GM12864 (cell line): ENCODE measurements at places on chromosomes 11 and 22.

- DNase-seq: no peak
Observed at GRCh38 chr11:110133160-110133559, 40.0 kb downstream of the ZC3H12C start.

- DNase-seq: no peak
Observed at GRCh38 chr22:44664149-44664548, 37.9 kb upstream of the PRR5 start.

GRCh38 chr11:65781152-65781961 is 581 bp upstream of the AP5B1 start:
- no peak for DNase-seq

GRCh38 chr11:102625177-102625576 is at the start of gene MMP20:
Gene MMP20, minus strand, starts transcription at chr11:102625332. Its CDS starts 13 bp downstream, at chr11:102625319.
- DNase-seq: no peak

DNA sequence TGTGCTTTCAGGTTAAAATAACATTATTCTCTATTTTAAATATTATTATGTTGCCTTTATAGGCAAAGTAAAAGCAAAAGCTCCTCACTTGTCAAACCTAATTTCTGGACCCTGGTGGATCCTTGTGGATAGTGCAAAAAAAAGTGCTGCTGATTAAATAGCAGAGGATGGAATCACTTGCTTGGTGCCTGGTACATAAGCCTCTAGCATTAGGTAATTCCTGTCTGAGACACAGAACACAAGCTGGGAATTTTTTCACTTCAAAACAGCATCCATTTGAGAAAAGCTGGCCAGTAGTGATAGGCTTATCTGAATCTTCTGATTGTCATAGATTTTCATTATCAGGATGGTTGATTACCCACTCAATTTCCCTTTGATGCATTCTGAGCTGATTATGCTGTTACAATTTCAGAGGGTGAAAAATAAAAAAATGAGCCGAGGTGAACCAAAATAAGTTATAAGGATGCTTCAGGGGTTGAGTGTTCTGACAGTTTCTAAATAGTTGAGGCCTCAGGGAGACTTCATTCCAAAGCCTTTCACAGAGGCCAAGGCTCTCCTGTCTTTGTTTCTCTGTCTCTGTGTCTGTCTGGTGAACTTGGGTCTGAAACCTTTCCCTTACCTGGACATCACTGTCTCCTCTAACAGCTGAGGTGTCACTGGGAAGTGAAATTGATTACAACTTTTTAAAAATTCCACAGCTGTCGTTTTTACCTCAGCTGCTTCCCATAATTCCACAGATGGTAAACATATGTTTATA is 242.9 kb downstream of the NELL1 start:
- no peak for DNase-seq

GRCh38 chr11:63709336-63709884 is 28.1 kb downstream of the RTN3 start:
- DNase-seq: no peak
